ENCODE measurements at places on chromosomes 2 and 18.

- DNase-seq, result no peak
Observed at GRCh38 chr2:69151931-69152330, 139.0 kb downstream of the ANTXR1 start.

- DNase-seq, result no peak
Observed at GRCh38 chr2:46704593-46704992, 211.0 kb downstream of the MCFD2 start.

GRCh38 chr2:144351687-144352086 lies 168.2 kb downstream of the ZEB2 start:
- no peak for DNase-seq

GRCh38 chr18:40582105-40582504 lies 1372.9 kb upstream of the PIK3C3 start:
- no peak for DNase-seq

DNA sequence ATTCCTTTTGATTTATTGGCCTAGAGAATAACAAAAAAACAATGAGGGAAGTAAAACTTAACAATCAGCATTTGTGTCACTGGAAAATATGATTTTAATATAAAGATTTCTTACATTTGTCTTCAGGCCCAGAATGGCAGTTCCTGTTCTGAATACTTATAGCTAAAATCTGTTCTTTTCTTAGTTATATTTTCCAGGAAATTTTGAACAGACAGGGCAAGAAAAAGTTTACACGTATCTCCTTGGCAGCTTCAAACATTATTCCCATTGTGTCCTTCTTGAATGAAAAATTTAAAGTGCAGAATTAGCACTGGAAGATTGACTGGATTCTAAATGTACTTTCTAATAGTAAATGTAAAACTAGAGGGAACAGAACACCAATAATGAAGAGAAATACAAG lies 1454.0 kb upstream of the PIK3C3 start:
- no peak for DNase-seq

GRCh38 chr18:9616049-9616448 lies 1.7 kb upstream of the PPP4R1 start:
- no peak for DNase-seq

DNA sequence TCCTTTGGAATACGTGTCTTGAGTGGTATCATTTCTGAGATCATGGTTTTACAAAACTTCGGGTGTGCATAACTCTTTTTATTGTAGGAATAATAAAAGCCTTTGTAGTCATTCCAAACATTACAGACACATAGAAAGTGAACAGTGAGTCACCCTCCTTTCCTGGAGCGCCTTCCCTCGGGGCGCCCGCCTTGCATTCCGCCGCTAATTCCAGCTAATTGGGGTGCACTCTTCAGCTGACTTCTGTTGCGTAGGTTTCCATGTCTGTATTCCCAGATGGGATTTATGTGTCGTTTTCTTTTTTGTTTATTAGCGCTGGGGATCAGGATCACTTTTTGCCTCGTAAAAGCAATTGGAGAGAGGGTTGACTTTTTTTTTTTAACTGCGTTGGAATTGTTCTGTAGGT lies 18.7 kb downstream of the SH3BP4 start:
- DNase-seq, result peak; percentile 54

- no peak for DNase-seq
Observed at GRCh38 chr2:161204846-161205245, 44.6 kb downstream of the TANK start.

- no peak for DNase-seq
Observed at GRCh38 chr2:15561574-15562344, 625 bp upstream of the NBAS start.

DNA sequence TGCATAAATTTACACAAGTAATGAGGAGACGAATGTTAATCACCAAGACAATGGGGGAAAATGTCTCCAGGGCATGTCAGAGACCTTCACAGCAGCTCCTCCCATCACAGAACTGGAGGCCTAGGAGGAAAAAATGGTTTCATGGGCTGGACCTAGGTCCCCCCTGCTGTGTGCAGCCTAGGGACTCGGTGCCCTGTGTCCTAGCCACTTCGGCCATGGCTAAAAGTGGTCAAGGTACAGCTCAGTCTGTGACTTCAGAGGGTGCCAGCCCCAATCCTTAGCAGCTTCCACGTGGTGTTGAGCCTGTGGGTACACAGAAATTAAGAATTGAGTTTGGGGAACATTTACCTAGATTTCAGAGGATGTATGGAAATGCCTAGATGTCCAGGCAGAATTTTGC lies 152.2 kb upstream of the KCNJ3 start:
- no peak for DNase-seq

GRCh38 chr2:100818606-100819369 lies 1.2 kb upstream of the NPAS2 start:
- no peak for DNase-seq

DNA sequence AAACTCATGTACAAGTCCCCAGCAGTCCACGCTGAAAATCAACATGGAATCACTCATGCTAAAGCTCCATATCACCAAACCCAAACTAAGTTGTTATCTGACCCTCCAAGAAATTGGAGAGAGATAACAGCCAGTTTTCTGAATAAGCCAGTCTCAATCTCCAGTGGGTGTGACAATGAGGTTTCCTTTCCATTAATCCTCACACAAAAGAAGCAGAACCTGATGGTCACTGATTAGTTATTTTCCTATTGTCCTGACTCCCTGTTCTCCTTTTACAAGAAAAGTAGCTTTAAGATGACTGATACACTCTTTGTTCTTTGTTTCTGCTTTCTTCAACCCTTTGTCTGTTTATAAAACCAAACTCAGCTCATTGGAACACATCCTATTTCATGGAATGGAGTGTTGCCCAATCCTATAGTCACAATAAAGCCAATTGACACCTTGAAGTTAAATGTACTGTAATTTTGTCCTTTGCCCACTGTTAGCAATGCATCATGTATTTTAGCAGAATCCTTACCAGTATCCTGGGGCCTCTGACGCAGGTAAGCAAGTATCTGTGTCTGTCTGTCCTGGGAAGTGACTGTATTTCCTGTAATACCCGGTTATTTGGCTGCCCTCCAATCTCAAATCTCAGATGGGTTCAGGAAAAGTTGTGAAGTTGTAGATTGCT lies 30.6 kb upstream of the SH3RF3 start:
- no peak for DNase-seq

GRCh38 chr2:175187378-175187777 lies 5.9 kb upstream of the ATP5MC3 start:
- no peak for DNase-seq

DNA sequence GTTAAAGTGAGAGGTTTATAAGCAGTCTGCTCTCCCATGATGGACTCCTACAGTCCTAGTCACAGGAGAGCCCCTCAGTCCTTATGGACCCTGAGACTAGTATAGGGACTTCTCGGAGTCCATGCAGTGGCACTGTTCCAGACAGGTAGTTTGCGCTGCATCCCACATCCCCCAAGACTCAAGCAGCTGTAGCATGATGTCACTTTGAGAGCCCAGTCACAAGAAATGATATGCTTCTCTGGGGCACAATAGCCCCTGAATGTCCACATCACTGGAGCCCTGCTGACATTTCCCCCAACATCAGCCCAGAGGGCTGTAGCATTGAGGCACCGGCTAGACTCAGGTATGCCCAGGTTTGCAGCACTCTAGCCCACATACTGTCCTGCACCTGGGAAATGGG lies 220.1 kb downstream of the OTX1 start:
- no peak for DNase-seq

DNA sequence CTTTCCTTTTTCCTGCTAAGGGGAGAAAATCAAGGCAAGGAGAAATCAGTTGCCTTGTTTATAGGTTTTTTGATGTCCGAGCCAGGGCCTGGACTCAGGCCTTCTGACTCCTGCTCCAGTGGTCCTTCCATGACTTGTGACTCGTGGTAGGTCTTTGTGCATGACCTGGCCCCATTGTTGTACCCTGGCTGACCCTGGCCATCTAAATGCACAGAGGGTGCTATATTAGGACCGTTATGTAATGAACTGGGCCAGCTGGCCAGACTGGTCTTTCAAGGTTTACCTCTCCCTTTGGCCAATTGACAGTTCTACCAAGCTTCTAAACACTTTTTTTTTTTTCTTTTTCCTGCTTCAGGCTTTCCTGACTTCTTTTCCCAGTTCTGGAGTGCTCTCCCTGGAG lies 81.1 kb downstream of the SETBP1 start:
- DNase-seq, result no peak

GRCh38 chr18:57440331-57441070 lies 5.3 kb downstream of the ONECUT2 start:
- no peak for DNase-seq

DNA sequence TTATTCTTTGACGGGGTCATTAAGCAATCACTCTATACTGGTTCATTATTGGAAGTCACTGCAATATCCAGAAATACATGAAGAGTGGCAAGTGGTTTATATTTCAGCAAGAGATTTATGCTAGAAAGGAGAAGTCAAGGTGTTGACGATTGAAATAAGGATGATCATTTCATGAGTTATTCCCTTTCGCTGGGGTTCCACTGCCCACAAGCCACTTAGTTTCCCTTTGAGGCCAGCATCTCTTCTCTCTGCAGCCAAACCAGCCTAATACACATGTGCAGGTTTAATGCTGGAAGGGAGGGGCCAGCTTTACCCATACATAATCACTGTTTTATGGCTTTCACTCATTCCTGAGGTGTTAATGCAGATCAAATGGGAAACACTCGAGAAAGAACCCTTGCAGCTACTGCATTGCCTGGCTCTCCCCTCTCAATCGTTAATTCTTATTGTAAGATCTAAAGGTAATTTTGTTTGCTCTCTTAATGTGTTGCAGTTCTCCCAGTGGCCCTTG lies 108.4 kb downstream of the MEIS1 start:
- DNase-seq, result no peak

- no peak for DNase-seq
Observed at GRCh38 chr2:1774929-1775328, 30.6 kb upstream of the PXDN start.

DNA sequence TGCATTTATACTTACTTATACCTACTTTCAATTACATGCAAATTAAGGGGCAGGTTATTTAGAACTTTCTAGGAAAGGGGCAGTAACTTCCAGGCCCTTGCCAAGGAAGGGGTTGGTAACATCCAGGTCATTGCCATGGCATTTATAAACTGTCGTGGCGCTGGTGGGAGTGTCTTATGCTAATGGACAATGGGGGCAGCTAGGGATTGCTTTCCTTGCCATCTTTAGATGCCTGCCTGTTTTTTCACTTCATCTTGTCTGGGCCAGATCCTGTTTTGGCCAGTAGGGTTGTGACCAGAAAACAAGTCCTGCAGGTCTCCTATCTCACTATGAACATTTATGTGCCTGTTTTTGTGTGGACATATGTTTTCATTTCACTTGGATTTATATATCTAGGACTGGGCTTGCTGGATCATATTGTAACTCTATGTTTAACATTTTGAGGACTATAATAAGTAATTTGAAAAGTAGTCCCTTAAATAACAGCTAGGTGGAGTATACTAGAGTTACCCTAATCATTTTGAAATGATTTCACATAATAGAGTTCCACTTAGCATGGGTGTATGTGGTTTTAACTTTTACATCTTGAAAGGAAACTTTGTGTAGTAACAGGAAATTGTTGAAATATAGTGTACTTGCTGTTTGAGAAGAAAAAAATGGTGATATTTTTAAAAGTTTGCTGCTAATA lies 56.1 kb downstream of the LCLAT1 start:
- DNase-seq, result no peak

GRCh38 chr2:197229509-197230443 lies 80.8 kb downstream of the ANKRD44 start:
- peak; percentile 17 for DNase-seq

GRCh38 chr2:11045294-11045693 lies 110.0 kb upstream of the SLC66A3 start:
- no peak for DNase-seq

DNA sequence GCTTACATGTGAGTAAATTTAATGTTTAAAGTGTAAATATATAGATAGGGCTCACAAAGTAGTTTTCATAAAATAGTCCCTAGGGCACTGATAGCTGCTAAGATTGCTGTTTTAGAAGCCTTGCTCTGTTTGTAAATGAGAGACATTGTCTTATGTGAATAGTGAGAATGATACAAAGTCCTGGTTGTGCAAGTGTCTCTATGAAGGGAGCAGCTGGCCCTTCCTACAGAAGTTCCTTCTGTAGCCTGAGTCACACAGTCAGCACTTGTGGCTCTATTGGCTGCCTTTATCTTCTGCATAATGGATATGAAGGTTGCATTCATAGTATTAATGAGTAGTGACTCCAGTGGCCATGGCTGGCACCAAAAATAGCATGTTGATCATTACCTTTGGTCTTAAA lies 279.7 kb downstream of the OSR1 start:
- no peak for DNase-seq

GRCh38 chr2:234550056-234550455 lies 53.2 kb upstream of the ARL4C start:
- no peak for DNase-seq

DNA sequence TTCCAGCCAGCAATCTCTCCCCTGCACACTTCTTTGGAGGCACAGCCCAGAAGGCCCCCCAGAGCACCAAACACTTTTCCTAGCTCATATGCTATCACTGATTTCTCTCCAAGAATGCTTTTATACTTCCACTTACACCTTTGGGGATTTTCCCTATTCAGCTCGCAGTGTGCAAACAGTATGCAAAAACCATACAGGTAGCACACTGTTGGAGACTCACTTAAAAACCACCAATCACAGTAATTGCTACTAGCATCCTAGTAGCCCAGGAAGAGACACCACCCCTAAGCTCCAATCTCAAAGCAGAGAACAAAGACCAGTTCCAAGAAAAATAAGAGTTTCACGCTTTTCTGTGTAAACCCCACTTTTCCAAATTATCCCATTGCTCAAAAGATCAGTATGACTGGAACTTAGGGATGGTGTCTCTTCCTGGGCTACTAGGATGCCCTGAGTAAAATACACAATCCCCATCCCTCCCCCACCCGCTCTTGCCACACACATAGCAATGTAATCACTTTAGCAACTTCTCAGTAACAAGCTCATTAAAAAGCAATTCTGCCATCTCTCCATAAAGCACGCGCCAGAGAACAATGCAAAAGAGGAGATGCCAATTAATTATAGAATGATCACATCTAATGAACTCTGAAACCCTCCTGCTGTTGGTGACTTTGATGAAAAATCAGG lies 43.0 kb downstream of the KLF7 start:
- no peak for DNase-seq

- DNase-seq, result no peak
Observed at GRCh38 chr2:168490015-168490874, 34.2 kb downstream of the CERS6 start.

- DNase-seq, result no peak
Observed at GRCh38 chr2:118265873-118266455, 177.7 kb downstream of the INSIG2 start.

GRCh38 chr18:39675906-39676305 lies 2110.3 kb upstream of the CELF4 start:
- no peak for DNase-seq
